ENCODE measurements at places on chromosomes 2 and 18.

GRCh38 chr18:41524674-41525470 lies 430.2 kb upstream of the PIK3C3 start:
- DNase-seq = no peak

GRCh38 chr2:231905026-231905425 lies 21.2 kb downstream of the NPPC start:
- no peak for DNase-seq

DNA sequence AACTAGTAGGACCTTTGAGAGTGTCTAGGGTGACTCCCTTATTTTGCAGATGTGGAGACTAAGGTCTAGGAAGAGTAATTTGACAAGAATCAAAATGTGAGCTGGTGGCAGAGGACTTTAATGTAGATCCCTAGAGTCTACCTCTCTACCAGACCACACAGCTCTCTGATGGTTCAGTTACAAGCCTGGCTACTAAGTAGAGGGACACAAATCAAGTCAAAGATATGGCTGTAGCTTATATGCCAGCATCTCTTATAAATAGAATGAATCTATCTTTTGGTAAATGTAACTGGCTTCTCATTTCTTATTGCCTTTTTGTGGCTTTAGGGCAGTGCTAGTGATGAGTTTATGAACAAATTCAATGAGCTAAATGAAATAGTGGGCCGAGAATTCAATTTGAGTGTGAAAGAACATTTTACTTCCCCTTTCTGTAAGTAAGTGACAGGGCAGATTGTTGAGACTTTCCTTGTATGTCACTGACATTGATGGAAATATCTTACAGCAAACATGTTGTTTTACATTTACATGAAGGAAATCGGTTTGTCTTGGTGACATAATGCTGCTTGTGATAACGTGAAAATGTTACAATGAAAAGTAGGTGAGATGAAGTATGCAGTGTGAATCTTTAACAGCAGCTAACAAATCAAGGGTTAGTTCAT lies 28.3 kb downstream of the CSRNP3 start:
- DNase-seq = no peak

DNA sequence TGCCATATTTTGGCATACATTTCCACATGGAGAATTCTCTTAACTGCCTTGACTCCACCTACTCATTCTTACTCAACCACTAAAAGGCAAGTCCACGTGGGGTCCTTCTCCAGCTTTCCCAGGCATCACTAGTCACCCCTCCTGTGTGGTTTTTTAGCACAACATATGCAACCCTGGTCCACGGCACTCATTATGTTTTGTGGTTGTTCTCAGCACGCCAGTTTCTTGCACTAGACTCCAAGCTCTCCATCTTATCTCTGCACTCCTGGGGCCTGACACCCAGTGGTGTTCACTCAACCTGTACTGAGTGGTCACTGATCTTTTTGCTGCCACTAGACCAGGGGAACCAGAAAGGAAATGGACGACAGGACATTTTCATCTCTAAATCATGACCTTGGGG lies 18.0 kb downstream of the MARCHF4 start:
- no peak for DNase-seq

- no peak for DNase-seq
Observed at GRCh38 chr2:173891315-173892037, 73.7 kb downstream of the SP3 start.

DNA sequence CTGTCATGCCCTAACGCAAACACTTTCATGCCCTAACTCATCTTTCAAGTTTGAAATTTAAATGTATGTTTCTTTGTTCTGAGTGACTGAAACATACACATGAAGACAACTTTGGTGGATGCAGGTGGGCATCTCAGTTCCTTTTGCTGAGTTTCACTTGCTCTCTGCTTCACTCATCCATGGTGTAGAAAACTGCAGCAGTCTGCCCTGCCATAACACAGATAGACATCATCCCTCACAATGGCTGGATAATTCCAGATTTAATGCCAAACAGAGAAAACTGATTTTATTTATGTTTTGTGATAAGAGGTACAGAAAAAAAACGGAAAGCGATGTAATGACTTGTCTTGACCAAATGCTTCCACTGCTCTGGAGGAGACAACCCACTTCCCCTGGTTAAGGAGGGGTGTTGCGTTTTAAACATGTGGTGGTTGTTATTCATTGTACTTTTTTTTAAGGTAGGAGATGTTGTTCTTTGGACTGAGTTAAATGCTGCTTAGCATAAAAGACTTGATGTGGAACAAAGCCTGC lies 70.4 kb downstream of the RHBDD1 start:
- DNase-seq = no peak

DNA sequence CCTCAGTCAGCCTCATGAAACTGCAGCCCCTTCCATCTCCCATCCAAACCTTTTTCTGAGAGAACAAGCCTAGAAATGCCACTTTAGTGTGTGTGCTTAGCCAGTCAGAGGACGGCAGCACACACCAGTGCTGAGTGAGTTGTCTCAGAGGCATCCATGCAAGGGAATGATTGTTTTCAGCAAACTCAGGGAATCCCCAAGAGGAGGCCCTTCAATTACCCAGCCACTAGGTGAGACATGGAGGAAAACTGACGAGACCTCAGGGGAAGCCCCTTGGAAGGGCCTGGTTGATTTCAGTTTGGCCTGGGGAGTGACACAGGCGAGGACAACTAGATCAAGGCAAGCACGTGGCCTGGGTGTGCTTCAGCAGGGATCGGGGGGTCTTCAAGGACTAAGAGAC lies 49.7 kb downstream of the APOB start:
- DNase-seq = no peak

DNA sequence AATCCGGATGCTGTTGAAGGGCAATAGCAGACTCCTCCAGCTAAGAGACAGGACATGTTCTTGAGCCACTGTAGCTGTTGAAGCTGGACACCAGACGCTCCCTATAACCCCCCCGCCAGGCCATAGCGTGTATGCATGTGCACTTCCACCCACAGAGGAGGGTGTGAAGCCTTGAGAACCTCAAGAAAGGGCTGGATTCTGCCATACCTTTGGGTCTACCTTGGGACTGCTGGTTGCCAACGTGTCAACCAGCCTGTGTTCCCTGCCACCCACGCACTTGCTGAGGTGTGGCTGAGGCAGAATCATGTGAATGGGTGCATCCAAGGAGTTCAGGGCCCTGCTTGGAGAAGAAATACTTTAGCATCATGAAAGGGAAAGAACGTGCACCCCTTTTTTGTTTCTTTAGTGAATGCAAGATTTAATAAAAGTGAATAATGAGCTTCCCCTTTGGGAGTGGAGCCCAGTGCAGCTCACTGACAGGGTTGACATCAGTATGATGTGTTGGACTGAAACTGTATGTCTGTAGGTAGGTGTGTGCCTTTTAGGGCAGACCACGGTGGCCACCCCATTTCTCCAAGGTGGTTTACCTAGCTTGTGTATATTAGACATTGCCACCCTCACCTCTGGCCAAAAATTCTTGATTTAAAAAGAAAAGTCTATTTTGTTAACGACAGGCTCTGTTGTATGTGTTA lies 198.3 kb downstream of the MGAT5 start:
- DNase-seq = no peak

DNA sequence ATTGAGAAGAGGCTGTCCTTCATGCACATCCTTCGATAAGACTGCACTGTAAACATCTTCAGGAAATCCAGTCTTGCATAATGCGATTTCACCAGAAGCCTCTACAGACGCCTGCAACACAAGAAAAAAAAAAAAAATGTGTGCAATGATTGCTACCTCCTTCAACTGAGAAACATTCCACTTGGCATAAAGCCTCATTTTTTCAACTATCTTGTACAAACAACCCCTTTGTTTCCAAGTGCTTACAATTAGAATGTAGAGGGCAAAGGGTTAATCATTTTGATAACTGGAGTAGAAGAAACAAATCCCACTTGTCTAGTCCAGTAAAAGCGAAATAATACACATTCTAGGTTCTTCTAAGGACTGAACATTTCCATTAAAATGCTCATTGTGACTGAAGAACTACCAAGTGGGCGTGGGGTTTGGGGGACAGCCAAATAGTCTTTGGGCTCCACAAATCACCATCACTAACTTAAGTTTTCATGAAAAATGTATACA lies 29.2 kb downstream of the CDH2 start:
- DNase-seq = no peak

DNA sequence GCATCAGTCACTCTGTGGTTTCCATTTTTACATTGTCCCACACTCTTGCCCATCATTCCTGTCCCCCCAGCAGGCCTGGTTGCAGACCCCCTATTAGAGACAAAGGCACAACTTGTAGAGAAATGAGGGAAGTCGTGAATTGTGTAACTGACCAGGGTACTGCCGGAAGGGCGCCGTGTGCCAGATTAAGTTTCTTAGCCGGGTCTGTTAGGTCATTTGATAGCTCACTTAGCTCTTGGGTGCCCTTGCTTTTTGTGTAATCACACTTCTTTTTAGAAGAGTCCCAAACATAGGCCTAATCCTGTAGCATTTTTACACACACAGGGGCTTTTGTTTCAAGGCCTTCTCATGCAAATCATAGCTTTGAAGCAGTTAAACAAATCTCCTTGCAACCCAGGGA lies 87.2 kb downstream of the CTAGE1 start:
- DNase-seq = no peak

DNA sequence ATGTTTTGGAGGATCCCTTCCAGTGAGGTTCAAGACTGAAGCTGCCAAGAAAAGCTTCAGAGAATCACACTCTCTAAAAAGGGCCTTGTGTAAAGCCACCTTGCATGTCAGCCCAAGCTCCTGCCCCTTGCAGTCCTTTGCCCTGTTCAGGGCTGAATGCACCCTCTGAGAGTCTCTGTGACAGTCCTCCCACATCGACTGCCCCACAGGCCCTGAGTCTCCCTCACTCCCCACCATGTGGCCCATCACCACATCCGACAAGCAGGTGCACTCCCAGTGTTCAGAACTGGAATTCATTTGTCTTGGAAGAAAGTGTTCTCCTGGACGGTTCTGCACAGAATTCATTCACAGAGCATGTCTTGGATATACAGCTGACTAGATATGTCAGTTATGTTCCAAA lies 31.0 kb downstream of the BCL11A start:
- no peak for DNase-seq

DNA sequence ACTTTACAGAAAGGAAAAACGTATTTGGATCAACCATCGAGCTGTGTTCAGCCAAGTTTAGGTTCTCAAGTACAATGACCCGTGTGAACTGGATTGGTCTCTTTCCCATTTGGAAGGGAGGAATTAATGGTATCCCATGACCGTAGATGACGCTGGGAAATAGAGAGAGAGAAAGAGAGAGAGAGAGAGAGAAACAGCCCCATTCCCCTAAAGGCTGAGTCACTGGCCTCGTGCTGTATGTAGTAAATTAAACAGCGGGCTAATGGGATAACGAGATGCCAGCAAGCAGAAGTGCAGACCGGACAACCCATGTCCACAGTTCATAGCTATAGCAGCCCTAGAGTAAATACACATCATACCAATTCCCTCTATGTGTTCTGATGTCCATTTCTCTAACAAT lies 99.6 kb downstream of the BCL11A start:
- DNase-seq = no peak

DNA sequence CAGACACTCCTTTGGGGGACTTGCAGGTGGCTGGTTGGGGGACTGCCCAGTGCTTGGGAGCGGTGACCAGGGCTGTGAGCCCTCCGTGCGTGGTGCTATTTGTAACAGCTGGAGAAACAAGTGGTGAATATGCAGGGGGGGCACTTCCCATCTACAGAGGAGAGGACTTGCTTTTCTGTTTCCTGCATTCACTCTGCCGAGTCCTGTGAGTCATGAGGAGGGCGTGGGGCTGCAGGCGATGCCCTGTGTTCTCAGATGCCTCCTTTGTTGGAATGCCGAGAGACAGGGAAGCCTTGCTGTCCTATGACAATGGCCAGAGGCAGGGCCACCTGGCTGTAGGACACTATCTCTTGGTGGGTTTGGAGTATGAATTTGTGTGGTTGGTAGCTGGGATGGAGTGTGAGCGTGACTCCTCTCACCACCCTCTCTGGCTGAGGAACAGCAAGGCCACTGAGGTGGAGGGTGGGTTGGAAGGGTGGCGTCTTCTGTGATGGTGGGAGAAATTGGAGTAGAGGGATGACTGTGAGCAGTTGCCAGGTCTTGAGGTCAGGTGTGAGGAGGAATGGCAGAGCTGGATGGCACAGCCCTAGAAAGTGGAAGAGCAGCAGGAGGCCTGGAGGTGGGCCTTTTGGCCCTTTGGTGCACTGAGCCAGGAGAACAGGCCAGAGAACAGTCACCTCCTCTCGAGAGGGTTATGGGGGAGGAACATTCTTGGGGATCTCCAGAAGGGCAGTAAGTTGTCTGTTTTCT lies 24.3 kb downstream of the FHOD3 start:
- DNase-seq = no peak

DNA sequence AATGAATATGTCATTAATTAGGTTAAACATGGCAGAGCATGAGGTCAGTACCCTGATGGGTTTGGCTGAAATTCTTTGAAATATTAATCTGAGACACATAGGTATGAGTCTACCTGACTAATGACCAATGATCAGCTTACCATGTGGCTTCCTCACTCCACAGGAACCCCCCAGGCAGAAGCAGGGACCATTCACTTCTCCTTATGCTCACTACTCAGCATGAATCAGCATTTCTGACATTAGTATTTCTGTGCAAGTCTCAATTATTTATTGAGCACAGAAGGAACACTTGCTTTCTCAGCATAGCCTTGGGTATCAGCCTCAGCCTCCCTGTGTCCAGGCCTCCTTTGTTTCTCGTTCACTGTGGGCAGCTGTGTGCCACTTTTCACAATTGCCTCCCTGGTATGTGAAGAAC lies 9.3 kb upstream of the KCNE4 start:
- DNase-seq = no peak

GRCh38 chr2:37558623-37559022 lies 112.8 kb downstream of the CDC42EP3 start:
- DNase-seq = no peak

GRCh38 chr2:148022351-148022750 lies 1.5 kb downstream of the MBD5 start:
- no peak for DNase-seq

DNA sequence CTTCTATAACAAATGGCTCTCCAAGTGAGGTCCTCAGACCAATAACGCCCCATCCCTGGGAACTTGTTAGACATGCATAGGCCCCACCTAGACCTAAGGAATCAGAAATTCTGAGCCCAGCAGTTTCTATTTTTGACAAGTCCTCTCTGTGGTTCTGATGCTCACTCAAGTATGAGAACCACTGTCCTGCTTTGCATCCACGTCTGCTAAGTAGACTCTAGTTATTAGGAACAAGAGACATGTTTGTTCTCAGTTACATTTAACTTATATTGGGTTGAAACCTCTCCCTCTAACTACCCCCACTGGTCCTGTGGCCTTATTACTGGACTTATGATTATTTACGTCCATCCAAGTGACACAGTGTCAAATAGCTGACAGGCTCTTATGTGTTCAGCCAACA lies 70.3 kb downstream of the TMEM17 start:
- no peak for DNase-seq

DNA sequence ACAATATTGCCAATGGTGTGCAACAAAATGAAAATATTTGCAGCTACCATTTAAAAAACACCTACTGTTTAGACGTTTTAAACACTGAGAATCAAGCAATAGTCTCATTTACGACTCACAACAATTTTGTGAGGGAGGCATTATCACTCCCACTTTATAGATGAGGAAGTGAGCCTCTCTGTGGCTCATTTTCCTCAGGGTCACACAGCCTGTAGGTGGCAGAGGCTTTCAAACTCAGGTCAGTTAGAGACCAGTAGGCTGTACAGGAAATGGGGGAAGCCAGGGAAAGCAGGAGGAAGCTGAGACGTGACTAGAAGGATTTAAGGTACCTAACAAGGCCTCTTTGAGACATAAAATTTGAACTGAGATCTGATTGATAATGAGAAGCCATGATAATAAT lies 95.0 kb upstream of the ZNF521 start:
- DNase-seq = no peak

GRCh38 chr2:74499267-74499939 lies at the start of gene LBX2:
TSS of gene LBX2 (minus strand) at chr2:74499603. CDS start at chr2:74499537, 66 bp downstream.
- no peak for DNase-seq
